ENCODE measurements at places on chromosomes 5 and 9.

DNA sequence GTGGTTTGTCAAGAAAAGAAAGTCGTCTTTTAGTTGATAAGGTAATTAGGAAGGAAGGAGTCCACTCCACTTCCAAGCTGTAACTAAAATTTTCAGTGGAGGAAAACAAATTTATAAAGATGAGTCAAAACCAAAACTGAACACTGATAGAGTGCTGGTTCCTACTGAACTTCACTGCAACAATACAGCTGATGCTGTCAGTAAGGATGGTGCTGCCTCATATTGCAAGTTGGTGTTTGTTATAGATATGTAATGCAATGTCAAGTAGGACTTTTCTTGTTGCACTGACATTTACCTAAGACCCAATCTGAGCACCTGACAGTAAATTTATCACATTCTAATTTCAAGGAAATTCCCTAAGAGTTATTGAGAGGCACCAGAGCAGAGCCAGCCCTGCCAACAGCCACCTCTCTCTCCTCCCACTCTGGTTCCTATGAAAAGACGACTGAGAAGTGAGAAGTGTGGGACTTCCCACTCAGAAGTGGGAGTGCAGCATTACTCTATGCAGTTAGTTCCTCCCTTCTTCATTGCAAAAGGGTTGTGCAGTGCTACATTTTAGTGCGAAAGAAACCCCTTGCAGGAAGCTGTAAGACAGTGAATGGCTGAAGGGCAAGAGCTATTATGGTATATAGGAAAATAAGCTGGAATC is 350.8 kb downstream of the NFIB start:
- no peak for DNase-seq

DNA sequence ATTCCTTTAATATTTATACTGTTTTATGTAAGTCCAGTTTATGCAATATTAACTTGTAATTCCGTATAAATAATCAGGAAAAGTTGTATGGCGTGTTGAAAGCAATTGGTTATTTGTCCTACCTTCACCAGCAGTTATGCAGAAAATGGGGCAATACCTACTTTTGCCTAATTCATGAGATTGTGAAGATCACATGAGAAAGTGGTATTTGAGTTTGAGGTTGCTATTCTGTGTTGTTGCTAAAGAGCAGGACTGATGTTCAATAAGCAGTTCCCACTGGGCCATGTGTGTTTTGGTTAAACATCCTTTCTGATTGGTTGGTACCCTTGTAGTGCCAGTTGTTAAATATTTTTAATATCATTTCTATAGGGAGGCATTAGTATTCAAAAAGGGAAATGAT is 3.2 kb downstream of the TGFBR1 start:
- no peak for DNase-seq

- DNase-seq = no peak
These were observed 88.8 kb downstream of the SREK1 start for GRCh38 chr5:66232706-66233445.

DNA sequence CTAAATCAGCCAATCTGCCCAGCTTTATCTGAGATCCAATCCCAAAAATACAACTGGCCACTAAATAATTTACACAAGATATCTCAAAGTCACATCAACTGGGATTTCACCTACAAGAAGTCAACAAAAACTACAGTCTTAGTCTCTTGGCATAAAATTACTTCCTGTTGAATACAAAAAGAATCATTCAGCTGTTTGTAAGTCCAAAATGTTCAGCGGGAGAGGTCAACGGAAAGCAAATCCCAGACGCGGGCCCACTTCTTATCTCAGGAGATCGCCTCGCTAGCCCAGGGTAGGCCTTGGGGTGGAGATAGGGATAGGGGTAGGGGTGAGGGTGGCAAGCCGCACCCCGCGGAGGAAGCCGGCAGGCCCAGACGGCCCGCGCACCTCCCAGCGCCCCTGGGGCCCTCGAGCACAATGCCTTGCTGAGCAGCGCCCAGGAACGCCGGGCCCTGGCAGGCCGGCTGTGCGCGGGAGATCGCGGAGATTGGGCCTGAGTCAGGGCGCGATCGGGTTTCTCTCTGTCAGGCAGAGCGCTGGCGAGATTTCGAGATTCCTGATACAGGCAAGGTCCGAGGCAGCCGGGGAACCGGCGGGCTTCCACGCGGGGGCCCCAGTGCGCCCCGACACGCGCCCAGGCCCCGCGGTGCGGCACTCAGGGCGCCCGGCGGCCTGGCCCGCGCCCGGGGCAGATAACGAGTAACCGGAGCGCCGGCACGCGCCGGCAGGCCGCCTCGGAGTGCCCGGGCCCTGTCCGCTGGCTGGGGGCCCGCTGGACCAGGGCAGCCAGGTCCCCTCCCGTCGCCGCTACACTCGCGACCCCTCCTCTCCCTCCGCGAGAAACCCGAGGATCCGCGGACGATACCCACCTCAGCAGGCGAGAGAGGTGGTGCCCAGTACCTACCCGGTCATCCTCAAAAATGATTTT is 601 bp downstream of the HINT1 start:
- peak; percentile 73 for DNase-seq

DNA sequence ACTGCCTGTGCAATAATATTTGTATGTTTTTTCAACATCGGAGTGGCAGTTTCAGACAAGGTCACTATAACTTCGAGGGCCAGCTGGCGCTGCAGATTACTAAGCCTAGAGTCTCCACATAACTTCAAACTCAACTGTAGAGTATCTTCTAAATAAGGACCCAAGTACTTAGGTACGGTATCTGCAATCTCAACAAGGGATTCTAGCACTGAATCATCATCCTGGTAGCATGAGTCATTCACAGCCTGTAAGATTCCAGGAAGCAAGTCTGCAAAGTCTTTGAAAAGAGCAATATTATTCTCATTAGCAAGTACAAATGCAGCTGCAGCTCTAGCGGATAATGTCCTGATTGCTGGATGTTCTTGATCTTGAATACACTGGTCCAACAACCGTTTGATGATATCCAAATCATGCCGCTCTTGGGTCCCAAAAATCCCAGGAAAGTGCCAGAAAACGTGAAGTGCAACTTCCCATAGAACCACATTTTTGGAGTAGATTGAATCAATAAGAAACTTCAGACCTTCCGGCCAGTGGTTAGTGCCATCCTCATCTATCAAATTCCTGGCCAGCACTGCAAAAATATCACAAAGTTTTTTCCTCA is 654 bp downstream of the RANBP6 start:
- DNase-seq = no peak

- no peak for DNase-seq
These were observed 56.6 kb downstream of the CAMSAP1 start for GRCh38 chr9:135850737-135851136.

GRCh38 chr9:117445631-117446030 is 30.8 kb upstream of the ASTN2 start:
- DNase-seq = no peak

GRCh38 chr5:81397176-81397575 is 3.2 kb upstream of the ACOT12 start:
- DNase-seq = no peak

DNA sequence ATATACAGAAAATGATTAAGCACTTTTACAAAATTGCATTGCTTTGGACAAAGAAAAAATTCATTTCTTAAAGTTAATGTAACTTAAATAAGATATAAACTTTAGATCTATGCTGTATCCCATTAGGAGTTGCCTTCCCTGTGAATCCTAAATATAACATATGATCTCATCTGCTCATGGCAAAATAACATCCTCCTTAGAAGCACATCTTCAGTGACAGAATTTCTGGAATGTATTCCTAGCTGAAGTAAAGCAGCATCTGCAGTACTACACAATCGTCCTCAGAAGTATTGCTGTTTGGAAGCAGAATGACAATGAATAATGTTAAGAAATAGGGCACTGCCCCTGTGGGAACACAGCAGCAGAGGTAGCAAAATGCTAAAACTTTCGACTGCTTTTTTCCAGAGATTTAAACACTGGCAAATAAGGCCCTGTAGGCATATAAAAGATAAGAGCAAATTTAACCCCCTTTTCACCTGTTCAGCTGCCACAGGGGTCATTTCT is 571.0 kb downstream of the PTPRD start:
- no peak for DNase-seq

DNA sequence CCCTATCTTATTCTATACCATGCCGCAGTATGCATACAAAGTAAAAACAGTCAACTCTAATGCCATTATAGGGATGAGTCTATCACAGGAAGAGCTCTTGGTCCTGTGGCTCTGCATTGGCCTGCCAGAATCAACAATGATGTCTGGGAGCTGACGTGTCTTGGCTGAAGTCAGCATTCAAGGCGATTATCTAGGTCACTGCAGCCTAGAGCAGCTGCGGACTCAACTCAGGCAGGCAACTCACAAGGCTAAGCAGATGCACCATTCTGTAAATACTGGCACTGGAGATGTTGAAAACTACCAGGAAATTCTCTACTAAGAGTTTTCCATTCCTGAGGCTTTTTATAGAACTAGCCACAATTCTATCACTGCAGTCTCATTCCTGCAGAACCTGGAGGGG is 13.3 kb downstream of the SPATA9 start:
- DNase-seq = no peak

DNA sequence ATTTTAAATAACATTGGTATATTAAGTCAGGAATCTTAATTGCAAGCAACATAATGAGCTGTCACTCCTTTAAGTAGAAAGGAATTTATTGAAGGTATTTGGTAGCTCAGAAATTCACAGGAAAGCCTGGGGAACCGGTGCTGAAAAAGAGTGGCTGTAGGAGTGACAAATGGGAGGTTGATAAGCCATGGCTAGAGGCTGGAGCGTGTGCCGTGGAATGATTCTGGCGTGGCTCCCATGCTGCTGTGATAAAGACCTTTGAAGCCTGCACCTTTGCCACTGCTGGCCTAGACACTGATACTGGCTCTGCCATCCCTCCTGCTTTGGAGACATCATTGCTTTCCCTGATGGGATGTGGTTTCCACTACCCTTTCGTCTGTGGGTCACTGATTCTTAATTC is 65.7 kb upstream of the ATG10 start:
- DNase-seq = no peak

DNA sequence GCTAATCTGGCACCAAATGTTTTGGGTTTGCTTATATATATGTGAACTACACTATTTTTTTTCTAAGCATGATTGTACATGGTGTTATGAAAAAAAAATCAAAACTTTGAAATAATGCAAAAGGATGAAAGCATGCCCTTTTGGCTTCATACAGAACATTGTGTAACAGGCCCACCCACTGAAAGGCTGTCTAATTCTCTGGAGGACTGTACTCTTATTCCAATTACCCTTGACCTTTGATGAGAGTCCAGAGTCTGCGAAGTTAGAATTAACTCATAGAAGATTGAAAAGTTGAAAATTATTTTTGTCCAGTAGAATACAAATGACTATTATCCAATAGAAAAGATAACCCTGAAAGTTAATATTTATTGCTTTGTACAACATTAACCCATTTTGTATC is 117.4 kb downstream of the ADAMTS12 start:
- no peak for DNase-seq

GRCh38 chr5:85132269-85132668 is 747.6 kb upstream of the EDIL3 start:
- no peak for DNase-seq
